ENCODE measurements at places on chromosomes 1 and 21.

DNA sequence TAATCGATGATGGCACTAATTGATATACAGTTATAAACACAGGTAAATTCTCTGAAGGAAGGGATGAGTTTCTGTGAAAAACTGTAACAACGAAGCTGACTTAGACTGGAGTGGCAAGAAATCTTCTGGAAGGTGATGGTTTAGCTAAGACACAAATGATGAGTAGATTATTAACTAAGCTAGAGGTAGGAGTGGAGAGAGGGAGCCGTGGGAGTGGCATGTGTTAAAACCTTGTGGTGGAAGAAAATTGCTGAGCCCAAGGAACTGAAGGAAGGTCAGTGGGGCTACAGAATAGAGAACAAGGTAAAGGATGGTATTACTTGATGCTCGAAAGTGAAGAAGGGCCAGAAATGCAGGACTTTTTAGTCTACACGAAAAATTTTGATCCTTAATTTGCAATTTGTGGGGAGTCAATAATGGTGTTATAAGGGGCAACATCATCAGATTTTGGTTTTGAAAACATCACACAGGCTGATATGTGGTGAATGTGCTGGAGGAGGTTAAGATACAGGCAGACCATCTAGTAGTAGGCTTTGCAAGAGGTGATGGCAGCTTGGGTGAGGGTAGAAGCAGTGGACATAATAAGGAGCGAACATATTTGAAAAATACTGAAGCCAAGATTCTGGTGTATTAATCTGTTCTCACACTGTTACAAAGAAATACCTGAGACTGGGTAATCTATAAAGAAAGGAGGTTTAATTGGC lies 93.8 kb downstream of the S1PR1 start:
- DNase-seq: peak; percentile 20

DNA sequence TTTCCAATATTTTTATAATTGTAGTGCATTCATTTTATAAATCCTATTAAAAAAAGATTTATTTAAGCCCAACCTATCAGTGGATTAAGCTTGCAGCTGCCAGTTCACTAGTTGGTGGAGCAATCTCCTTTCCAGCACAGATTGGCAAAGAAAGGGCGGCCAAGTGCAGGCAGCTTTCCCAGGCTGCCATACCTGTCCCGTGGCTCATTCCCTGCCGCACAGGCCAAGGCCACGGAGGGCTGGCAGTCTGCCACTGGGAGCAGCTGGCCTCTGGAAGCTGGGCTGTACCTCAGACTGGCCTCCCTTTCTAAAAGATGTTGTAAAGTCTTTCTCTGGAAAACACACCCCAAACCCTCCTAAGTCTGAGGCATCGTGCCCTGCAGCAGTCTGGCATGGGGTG lies 74.2 kb downstream of the SIM2 start:
- peak; percentile 34 for DNase-seq

DNA sequence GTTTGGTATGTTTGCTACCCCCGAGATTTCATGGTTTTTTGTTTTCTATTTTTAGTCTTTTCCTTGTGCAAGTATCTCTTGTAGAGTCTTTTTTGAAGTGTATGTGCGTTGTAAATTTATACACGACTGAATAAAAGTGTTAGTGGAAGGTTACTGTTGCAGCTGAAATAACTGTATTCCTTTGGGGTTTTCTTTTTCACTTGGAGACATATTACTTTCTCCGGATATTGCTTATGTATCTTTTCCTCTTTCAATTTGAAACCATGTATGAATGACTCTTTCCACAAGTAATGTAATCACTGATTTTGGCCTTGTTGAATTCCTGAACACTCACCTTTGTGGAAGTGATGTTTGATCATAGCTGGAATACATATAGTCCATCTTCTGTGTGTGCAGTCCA lies 956 bp downstream of the URB2 start:
- DNase-seq: no peak

DNA sequence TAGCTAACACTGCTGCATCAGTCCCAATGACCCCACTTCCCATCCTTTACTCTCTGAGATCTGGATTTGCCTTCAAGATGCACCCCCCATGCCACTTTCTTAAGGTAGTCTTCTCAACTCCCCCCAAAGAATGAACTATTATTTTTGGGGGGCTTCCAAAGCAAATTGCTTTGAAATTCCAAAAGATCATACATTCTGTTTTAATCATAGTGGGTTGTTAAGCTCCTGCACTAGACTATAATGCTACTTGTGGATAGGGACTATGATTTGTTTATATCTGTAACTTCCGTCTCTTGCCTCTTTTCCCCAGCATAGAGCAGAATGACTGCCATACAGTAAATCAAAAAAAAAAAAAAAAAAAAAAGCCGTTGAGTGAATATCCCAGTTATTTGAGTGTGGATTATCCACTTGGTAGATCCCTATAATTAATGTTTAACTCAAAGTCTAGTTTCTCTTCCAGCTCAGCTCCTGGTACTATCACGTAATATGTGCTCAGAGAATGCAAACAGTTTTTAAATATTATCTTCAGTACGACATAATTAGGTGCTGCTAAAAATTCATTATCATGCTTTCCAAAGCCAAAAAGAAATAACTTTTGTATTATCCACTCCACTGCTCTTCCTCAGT lies 26.9 kb downstream of the KIRREL1 start:
- DNase-seq: no peak

GRCh38 chr21:29647353-29647781 lies 292.4 kb downstream of the GRIK1 start:
- peak; percentile 16 for DNase-seq
